ENCODE measurements at places on chromosomes 6 and 20.

DNA sequence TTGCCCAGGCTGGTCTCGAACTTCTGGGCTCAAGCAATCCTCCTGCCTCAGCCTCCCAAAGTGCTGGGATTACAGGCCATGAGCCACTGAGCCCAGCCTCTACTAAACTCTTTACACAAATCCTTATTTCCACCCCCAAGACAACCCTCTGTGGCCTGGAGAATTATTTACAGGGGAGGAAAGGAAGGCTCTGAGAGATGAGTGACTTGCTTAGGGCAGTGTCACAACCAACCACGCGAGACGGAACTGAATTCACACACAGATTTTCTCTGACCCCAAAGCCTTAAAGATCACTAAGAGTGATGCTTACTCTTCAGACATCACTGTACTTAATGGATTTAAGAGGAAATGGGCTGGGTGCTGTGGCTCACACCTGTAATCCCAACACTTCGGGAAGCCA, 86.2 kb downstream of the RIPOR3 start:
- DNase-seq = no peak

DNA sequence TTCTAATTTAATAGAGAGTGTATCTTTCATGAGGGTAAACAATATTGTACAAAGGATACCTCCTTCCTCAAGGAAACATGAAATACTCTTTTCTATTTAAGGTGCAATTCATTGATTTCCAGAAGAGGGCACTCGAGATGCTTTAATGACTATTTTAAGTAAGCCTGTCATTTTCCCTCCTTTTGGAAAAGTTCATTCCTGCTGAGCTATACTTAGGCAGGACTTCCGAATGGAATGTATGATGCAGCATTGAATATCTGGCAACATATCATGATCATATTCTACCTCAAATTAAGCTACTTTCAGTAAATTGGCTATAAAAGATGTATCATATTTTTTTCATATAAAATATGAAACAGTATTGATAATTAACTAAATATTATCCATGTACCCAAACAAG, 5.0 kb downstream of the DST start:
- DNase-seq = no peak

- DNase-seq = no peak
Observed at GRCh38 chr6:127111526-127111925, 6.9 kb upstream of the RSPO3 start.

DNA sequence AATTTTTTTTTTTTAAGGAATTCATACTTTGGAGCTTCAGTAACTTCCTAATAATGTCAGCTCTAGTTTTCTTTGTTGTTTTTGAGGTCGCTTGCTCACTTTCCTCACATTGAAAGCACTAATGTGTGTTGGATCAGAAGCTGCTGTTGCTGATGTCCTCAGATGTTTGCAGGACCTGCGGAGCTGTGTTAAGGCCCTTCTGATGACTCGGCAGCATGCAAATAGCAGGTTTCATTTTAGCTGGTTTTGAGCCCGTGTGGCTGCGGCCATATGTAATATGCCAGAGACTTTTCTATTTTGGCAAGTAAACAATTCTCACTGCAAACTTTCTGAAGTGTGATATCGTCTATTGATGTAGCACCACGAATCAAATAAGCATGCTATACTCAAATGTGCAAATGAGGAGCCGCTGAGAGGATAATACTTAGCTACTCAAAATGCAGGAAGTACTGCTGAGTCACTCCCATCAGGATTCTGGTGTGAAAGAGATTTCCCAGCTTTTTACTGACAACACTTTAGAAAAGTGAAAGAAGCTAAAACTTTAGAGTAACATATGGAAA, 187.8 kb downstream of the SASH1 start:
- DNase-seq = no peak

GRCh38 chr6:42193491-42193894, 1.3 kb downstream of the GUCA1B start:
- no peak for DNase-seq

- DNase-seq = no peak
Observed at GRCh38 chr6:18427296-18427695, 40.1 kb downstream of the RNF144B start.

- DNase-seq = no peak
Observed at GRCh38 chr6:85424981-85425380, 24.9 kb upstream of the NT5E start.

- no peak for DNase-seq
Observed at GRCh38 chr6:164838068-164838615, 471.3 kb downstream of the C6orf118 start.

DNA sequence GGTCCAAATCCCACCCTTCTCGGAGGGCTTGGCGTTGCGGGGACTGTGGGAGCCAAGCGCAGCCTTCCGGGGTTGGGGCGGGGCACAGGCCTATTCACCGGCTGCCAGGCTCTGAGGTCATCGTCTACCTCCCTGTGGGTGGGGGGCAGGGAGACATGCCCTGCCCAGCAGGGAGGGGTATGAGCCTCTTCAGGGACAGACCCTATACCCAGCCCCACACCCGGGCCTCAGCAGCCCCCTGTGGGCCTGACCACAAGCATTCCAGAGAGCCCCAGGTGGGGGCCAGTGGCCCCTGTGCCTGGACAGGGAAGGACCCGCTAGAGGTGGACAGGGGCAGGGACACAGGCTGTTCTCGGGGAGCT, 11.6 kb downstream of the LAMA5 start:
- DNase-seq = no peak

DNA sequence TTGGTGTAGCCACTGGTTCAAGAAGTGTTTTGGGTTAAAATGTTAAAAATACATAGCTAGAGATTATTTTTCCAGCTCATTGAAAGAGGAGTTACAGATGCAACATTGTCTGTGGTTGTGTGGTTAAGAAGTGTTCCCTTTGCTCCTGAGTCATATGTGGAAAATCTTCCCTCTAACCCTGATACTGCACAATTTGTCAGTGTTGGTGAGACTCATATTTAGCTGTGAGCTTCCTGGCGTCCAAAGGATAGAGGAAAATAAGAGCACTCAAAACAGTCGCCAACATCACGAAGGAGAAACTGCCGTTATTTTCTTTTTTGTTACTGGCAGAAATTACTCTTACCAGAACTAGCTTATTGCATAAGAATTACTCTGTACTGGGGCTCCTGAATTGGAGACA, 250.4 kb downstream of the CDH4 start:
- no peak for DNase-seq

- DNase-seq = no peak
Observed at GRCh38 chr6:112470950-112471349, 123.8 kb downstream of the RFPL4B start.

DNA sequence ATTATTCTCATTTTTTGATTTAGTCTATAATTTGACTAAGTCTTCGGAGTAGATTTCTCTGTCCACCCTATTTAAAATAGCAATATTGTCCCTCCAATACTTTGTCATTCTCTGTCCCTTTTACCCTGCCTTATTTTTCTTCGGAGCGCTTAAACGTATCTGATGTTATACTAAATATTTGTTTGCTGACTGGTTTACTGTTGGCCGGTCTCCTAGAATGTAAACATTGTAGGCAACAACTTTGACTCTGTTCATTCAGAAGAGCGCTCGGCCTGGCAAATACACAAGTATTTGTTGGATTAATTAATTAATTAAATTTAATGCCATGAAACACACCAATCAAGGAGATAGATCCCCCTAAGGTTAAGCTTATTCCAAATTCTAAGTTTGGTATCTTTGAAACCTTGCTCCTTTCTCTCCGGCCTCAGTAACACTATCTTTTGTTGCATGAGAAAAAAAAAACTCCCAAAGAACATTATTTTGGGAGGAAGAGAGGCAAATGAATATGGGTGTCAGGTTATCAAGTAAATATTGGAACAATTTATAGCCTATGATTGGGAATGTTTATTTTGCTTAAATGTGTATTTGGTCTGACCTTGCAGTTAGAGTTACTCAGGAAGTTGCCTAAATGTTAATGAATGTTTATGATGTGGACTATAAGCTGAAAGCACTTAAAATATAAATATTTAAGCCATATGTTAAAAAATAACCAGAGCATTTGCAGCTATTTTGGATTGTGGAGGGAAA, 231.1 kb downstream of the SOX4 start:
- DNase-seq = no peak

- no peak for DNase-seq
Observed at GRCh38 chr6:116047173-116047933, 13.3 kb downstream of the FRK start.

- DNase-seq = no peak
Observed at GRCh38 chr6:10531503-10531902, 10.4 kb downstream of the GCNT2 start.

GRCh38 chr6:50110587-50110986, 60.9 kb upstream of the DEFB112 start:
- no peak for DNase-seq

- no peak for DNase-seq
Observed at GRCh38 chr6:3252861-3253596, 5.7 kb upstream of the PSMG4 start.

Measured in stimulated activated CD4-positive, alpha-beta T cell treated with anti-CD3 and anti-CD28 coated beads, Interleukin-15, amount 100 ng/mL, for 24 hours (primary cell).